ENCODE measurements at places on chromosomes 7 and 10. TPM values are rescaled to one million over a fixed set of nuclear protein-coding genes. Genes with fewer than 3 reads are reported as not detected.

DNA sequence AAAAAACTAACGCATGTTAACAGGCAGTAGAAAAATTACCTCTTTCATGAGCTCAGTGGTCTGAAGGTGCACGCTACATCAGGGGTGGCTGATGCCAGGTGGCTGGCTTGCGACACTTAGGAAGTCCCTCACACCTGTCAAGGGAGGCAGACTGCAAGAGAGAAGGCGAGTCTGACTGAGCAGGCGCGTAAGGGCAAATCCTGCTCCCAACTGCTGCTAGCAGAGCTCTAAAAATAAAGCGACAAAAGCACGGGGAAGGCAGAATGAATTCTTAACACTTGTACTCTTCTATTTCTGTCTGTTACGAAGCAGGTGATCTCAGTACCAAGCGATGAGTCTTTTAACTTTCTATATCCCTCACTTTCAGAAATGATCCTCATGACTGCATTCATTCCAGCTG is 33.1 kb downstream of the CACNA2D1 start:
- no peak for DNase-seq

- no peak for DNase-seq
Measured at GRCh38 chr7:25656581-25657026, 428.3 kb upstream of the NPVF start.

ZNF467 gene
- 18.9 TPM for total RNA-seq

SFTPD gene
- 0.73 TPM for total RNA-seq

- no peak for DNase-seq
Measured at GRCh38 chr7:78768859-78769258, 684.6 kb downstream of the MAGI2 start.
